ENCODE measurements at places on chromosomes 4 and X.
A peak's percentile ranks its signal among the peaks of the same experiment; 100 is the strongest.

DNA sequence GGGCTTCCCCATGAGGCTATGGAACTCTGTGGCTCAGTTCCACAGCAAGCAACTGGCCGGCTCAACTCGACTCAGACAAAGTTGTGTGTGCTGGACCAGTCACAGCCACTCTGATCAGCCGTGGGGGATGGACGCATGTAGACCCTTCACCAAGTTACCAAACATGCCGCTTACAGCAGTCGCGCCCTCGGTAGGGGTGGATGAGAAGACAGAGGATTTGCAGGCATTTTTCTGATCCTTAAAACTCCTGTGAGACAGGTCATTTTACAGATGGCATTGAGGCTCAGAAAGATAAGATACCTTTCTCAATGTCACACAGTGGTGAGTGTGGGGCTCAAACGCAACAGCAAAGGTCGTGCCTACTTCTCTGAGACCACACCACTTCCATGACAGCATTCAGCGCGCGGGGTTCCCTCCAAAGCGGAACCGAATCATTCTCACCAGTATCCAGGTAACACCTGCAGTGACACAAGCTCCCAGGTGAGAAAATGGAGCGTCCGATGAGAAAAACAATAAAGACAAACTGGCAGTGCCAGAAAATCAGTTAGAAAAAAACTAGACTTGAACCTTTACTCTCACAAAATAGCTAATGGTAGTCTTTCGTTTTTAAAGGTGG is 83.6 kb downstream of the RELL1 start:
- DNase-seq = no peak

DNA sequence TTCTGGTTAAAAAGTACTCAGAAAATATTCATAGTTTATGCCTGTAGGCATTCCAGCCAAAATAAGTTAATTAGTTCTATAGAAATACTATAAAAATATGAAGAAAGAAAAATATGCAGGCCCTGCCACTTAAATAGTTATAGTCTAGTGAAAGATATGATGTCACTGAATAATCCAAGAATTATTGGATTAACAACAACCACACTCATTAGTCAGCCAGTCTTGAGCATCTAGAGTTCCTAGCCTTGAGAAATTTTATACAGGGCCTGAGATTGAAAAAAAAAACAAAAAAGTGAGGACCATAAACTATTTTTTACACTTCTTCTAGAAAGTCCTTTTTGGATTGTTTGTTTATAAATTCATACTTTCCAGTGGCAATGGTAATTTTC is 823.0 kb downstream of the FAT4 start:
- DNase-seq = no peak

DNA sequence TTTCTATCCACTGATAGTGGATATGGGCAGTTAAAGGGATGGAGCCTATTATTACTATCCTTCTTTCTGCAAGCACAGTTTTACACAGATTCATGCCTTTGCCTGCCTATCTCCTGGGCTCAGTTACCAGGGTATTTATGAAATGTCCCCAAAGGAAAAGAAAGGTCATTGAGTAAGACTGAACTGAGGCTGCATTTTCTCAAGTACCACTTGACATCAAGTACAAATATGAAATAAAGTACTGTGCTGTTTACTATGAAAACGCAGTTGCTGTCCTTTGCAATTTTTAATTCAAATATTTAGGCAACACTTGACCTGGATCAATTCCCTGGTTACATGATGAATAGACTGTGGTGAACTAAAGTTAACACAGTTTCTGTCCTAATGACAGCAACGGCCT is 23.5 kb upstream of the SPANXN4 start:
- DNase-seq = no peak

DNA sequence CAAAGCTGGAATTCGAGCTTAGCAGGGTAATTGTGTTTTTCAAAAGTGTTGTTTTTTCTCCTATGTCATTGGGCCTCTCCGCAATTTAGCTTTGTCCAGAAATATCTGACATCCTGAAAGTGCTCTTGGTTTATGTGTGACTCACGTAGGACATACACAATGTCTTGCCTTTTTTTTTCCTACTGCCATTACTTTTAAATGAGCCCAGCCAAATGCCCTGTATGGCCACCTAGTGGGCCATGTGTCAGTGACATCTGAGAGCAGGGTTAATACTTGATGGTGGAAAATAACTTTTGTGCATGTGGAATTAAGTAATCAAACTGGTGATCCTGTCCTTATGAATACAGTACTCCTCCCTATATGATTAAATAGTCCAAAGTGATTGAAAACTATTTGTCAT is 1411.1 kb upstream of the TENM3 start:
- DNase-seq = no peak

GRCh38 chr4:119525005-119525749 is 103.4 kb downstream of the PDE5A start:
- DNase-seq = no peak

DNA sequence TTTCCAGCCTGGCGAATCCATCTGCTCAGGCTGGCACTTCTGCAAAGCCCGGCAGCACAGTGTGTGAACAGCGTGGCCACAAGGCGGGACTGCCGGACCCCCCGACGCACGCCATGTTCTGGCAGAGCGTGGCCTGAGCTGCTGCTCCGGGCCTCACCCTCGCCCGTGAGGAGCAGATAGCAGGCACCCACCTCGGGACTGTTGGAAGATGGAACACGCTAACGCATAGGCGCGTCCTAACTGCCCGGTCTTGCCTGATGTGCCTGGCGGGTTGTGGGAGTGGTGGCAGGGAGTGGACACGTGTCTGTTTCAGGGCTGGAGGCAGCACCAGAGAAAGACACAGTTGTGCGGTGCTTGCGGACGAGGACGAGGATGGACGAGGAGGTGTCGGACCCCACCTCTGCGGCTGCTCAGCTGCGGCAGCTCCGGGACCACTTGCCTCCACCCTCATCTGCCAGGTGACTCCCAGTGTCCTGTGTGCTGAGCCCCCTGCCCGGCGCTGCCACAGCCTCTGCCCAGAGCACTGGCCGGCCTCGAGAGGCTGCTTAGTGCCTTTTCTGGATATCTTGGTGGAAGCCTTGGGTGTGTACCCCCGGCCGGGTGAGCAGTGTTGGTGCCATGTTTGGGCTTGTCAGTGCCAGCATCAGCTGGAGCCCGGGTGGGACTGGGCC is 28.2 kb downstream of the UVSSA start:
- DNase-seq = peak; percentile 33

DNA sequence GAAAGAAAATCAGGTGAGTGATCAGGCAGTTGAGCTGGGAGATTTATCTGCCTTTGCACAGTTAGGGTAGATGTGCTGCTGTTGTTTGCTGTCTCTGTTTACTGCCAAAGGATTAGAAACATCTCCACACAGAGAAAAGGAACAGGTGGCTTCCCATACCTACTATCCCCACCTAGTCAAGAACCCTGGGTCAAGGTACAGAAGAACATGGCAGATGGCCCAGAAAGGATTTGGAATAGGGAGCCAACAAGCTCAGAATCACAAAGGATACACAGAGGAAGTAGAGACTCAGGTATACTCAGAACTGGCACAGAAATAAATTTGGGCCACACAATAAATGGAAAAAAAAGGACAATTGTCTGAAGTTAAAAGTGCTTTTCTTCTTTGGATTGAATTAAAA is 64.3 kb downstream of the TIGD2 start:
- no peak for DNase-seq

DNA sequence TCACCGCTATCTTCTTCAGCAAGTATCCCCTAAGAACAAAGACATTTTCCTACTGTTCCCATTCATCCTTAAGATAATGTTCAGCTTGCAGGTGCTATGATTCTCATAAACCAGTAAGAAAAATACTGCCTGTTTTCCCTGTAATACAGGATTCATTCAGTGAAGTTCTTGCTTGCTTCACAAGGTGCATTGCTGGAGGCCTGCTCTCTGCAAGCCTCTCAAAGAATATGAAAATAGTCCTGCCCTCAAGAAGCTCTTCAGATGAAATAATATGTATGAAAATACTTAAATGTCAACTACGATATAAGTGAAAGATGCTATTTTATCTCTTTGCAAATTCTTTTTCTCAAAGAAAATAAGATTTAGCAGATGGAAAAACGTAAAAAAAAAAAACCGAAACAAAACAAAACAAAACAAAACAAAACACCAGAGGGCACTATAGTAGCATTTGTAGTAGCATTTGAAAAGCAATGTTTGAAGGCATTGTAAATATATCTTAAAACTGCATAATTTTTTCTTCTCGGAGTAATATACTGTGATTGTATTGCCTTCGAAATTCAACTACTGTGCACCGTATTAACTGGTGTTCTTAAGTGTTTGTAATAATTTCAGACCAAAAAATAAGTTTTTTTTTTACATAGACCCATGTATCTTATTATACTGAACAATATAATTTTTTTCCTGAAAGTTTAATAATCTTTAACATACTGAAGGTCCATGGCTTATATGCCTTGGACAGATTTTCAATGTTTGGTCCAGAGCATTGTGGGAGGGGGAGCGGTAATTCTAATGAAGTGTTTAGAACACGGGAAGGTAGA is 26.0 kb downstream of the ADH4 start:
- no peak for DNase-seq

GRCh38 chr4:4995103-4995907 is 24.0 kb downstream of the CYTL1 start:
- DNase-seq = peak; percentile 66

GRCh38 chr4:150286656-150287055 is 208.4 kb downstream of the DCLK2 start:
- no peak for DNase-seq

GRCh38 chr4:37599092-37599790 is 86.9 kb downstream of the RELL1 start:
- no peak for DNase-seq

DNA sequence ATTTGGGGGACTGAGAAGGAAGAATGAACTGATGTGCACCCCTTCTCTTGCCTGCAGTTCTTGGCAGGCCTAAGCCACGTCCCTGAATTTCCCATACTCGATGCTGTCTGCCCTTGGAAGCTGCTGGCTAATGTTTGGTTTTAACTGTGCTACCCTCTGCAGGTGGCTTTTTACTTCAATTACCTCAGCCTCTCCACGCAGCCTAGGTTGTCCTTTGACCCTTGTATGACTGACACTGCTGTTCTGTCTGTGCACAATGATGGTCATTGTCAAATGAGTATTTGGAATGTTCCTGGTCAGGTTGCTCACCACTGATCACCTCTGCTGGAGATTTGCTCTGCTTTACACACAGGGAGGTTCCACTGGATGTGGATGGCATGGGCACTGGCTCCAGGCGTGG is 137.1 kb downstream of the ZNF518B start:
- DNase-seq = no peak
